ENCODE measurements at places on chromosomes 6 and 20.
A peak's percentile ranks its signal among the peaks of the same experiment; 100 is the strongest.

- no peak for DNase-seq
Observed at GRCh38 chr20:60060593-60060992, 102.4 kb downstream of the CDH26 start.

GRCh38 chr6:42166444-42167141 lies 6.6 kb upstream of the GUCA1A start:
- DNase-seq: peak; percentile 67

DNA sequence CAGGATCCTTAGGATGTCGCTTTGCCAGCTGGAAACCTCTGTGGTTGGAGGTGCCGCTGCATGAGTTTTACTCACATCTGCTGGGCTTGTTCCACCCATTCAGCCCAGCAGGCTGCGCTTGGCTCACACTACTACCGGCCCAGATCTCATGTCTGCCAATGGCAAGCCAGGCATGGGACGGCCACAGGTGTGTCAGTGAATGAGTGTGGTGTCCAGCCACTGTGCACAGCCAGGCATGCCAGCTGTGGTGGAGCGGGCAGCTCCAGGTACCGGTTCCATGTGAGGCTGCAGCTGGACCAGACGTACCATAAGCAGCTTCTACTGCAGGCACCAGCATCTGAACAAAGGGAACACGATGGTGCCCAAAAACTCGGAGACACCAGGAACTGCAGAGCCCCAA lies 33.1 kb upstream of the ASF1A start:
- DNase-seq: no peak

DNA sequence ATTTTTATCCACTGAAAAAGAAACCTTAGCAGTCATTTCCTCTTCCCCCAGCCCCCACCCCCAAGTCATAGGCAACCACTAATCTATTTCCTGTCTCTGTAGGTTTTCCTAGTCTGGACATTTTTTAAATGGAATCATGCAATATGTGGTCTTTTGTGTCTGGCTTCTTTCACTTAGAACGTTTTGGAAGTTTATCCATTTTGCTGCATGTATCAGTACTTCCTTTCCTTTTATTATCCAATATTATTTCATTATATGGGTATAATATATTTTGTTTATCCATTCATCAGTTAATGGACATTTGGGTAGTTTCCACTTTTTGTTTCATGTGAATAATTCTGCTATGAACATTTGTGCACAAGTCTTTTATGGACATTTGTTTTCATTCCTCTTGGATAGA lies 99.3 kb upstream of the BMP5 start:
- no peak for DNase-seq
